ENCODE measurements at places on chromosomes 12 and 14.
A peak's percentile ranks its signal among the peaks of the same experiment; 100 is the strongest.

DNA sequence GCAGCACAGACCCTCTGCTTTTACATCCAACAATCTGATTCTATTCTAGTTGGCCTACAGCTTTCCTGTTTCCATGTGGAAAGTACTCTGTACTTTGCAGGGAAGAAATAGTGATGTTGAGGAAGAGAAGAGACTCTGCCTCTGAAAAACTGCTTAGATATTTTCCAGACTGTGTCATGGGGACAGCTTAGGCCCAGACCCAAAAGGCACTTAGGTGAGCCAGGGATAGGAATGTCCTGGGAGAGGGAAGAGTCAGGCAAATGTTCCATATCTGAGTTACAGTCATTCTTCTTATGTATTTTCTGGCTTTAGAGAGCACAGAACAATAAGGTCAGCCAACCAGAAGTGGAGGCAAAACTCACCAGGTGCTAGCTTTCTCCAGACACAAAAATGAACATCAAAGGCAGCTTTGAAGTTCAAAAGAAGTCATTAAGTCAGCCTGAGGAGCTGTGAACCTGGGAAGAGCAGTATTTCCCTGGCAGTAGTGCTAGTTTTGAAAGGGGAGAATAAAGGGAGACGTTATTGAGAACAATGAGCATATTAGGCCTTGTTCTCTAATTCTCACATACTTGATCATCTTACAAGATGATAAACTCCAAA, 199.7 kb upstream of the LMNTD1 start:
- DNase-seq = no peak

DNA sequence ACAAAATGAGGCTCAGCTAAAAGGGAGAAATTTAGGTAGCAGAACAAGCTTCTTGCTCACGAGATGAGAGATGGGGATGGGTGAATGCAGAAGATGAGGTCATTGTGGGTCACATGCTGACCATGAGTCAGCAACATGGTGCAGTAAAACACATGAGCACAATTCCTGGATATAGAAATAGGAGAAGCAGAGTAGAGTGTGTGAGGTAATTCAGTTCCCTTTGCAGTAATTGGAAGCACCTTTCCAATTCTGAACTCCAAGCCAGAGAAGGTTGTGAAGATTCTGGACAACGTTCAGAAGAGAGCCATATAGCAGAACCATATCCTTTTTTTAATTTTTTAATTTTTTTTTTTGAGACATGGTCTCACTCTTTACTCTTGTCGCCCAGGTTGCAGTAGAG, 62.0 kb upstream of the LMNTD1 start:
- DNase-seq = no peak

- DNase-seq = no peak
Measured at GRCh38 chr12:98074286-98074685, 441.1 kb upstream of the TMPO start.

DNA sequence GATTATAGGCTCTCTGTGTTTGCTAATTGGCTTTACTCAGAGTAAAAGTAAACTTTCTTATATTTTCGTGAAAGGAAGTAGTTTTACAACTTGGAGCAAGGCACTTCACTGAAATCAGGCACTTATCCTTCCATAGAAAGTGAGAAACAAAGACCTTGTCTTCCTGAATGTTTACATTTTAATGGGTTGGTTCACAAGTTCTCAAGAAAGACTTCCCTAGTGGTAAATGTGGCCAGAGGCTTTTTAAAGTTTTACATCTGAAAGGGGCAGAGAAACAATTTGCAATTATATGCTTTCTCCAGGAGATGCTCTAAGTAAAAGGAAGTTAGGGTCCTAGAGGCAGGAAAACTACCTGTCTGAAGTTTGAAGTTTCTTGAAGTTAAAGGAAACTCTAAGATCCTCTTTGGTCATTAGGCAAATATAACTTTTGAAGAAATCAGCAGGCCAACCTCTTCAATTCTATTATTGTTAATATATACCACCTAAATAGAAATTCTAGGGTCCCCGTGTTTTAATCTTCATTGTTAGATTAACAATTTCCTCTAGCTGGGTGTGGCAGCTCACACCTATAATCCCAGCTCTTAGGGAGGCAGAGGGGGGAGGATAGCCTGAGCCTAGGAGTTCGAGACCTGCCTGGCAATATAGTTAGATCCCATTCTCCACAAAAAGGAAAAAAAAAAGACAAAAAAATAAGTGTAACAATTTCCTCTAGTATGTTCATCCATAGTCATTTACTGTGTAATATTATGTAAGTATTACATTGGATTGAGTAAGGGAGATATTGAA, 644.9 kb upstream of the FOXG1 start:
- DNase-seq = no peak

- DNase-seq = no peak
Measured at GRCh38 chr12:113007166-113007565, 28.8 kb downstream of the OAS2 start.

- no peak for DNase-seq
Measured at GRCh38 chr12:28460420-28461130, 270.3 kb downstream of the CCDC91 start.

- DNase-seq = no peak
Measured at GRCh38 chr12:103530307-103531066, 34.7 kb upstream of the C12orf42 start.

DNA sequence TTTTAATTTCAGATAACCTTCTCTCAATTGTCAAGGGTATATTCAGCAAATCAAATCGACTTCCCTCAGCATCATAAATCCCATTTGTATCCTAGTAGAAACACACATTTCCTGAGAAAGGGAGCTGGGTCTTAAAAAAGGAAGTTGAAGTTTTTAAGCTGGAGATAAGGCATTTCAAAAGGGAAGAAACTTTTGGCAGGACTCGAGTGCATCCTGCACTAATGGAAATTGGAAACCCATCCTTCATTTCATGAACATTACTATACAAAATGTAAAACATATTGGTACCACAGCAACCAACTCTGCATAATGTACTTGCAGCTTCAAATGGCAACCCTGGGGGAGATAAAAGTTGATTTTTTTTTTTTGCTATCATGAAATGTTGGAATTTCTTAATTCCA, 23.7 kb upstream of the TMCC3 start:
- DNase-seq = no peak

DNA sequence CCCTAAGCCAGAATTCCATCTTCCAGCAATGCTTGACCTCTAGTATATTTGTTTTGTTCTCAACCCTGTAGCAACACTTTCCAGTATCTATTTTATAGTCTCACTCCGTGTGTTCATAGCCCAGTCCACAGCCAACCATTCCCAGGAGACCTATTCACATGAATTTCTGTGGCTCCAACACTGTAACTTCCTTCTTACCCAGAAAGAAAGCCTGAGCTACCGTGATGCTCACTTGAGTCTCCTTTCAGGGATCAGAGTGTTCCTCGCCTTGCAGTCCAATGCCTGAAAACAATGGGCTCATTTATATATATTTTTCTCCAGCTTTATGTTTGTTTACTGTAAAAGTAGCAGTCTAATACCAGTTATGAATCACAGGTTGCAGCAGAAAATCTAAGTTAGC, 645.0 kb upstream of the NOVA1 start:
- DNase-seq = no peak

GRCh38 chr12:112536367-112536730, 117.6 kb downstream of the PTPN11 start:
- no peak for DNase-seq

GRCh38 chr12:57165741-57166140, 18.3 kb upstream of the LRP1-AS start:
- DNase-seq = no peak

GRCh38 chr14:67186789-67187584, 2.3 kb upstream of the GARIN2 start:
- DNase-seq = no peak

DNA sequence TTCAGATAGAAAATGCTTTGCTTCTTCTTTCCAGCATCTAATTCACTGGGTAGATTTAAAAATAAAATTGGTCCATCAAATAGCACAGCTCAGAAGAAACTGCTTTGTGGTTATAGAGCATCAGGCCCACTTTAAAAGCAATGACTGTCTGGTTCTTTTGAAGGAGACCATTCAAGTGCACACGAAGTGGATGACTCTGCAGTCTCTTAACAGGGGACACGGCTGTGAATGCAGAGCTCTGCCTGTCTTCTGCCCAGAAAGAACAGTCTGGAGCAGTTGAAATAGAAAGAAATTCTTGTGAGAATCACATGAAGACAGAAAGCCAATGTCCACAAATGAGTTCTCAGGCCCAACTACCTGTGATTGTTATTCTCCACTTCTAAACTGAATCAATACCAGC, 138.7 kb upstream of the PLEKHA5 start:
- no peak for DNase-seq

DNA sequence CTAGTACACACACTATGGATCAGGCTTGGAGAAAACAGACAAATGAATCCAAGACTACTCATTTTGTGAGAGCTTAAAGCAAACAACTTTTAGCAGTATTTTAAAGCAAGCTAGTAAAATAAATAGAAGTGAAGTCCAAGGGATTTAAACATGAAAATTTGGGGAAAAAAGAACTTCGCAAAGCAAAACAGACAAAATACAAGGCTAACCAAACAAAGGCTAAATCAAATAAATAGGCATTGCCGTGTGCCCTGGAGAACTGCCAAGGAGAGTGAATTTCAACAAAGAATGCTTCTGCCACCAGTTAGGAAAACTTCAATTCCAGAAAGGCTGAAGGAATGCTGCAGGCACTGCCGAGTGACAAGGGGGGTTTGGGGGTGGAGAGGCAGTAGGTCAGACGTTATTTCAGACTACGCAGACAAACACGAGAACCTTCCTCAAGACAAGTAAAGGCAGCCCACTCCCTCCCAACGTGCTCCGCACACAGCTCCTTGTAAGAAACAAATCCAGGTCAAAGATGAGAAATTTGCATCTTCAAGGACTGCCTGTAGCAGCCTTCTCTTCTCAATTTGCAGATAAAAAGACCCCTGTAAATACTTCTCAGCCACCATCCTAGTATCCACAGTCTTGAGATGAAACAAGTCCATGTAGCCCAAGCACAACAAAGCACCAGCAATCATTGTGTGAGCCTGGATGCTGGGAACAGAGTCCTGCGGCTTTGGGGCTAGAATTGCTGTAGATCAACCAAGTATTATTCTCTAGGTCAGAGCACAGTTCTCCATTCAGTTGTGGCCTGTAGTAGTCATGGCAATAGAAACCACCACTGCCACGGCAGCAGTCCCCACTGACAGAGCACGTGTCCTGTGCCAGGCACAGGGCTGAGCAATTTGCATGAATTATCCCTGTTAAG, 43.3 kb downstream of the EFCAB11 start:
- no peak for DNase-seq

DNA sequence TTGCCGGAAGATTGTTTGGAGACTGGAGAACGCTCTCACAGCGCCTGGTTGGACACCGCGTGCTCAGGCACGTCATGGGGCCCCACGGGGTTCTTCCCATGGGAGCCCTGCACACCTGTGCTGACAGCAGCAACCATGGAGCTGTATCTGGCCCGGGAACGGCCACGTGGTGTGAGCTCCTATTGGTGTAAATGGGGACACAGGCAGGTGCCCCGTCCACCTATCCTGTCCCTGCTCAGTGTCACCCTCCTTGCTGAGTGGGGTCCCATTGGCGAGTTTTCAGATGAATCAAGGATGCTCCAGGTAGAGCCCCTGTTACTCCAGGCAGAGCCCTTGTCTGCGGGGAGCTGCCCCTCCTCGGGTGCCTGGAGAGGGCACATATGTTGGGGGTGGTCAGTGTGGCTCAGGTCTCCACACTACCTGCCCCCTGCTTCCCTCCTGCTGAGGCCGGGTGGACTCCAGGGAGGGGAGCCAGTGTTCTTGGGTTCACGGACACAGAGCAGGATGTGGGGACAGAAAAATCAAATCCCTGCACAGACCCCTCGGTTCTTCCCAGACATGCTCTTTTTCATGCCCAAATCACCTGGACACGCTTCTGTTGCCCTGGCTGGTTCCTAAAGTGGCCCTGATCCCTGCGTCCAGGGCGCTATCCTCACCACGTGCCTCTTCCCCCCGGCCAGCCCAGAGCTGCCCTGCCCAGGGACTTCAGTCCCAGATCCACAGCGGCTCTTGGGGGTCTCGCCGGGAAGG, 250.1 kb downstream of the ADGRD1 start:
- no peak for DNase-seq

GRCh38 chr12:31353750-31354708, 28.1 kb upstream of the SINHCAF start:
- DNase-seq = peak; percentile 31

- DNase-seq = peak; percentile 54
Measured at GRCh38 chr12:38328306-38328895, 11.8 kb downstream of the ALG10B start.

DNA sequence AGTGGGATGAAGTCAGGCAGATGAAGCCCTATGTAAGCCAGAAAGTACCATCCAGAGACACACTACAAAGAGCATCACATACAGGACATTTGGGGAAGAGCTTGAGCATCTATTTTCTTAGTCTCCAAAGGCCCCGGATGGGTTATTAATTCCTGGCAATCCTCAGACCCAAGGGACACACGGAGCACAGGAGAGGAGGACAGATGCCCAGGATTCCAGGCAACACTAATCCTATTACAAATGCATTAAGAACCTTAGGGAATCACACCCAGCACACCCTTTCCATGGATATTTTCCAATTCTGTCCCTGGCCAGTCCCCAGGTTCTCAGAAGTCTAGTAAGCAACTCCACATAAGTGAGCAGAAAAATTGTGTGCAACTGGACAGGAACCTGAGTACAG, 65.9 kb downstream of the CMKLR1 start:
- DNase-seq = no peak

GRCh38 chr12:111656016-111656415, 29.7 kb downstream of the BRAP start:
- DNase-seq = no peak

DNA sequence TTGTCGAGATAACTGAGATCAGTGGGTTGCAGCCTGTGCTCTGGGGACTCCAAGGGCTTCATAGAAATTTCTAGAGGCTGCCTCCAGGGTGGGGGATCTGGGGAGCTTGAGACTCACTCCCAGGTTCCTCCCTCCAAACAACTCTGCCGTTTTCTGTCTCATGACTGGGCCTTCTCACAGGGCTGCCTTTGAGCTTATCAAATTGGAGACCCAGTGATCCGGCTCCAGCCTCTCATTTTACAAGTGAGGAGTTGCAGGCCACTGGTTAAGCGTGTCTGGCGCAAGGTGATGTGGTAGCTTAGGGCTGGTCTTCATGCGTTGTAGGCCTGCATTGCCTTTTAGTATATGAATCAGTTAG, 85.8 kb downstream of the SLC25A47 start:
- DNase-seq = no peak

DNA sequence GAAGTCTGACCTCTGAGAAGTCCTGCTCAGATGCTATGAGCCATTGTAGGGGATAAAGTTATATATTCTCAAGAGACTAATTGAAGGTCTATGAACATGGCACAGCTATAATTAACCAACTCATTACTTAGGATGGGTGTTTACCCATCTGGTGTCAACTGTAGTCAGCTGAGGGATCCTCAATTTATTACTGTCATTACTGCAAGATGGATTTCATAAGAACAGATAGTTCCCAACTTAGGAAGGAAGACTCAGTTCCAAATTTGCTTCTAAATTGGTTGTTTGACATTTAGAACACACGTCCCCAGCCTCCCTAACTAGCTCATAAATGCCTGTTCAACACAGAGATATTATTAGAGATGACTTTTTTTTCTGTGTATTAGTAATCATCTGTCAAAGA, 81.4 kb downstream of the FRMD6 start:
- DNase-seq = no peak

- peak; percentile 79 for DNase-seq
Measured at GRCh38 chr12:52020539-52021336, 14.0 kb downstream of the TAMALIN start.

Measured in OCI-LY7 (cell line).